ENCODE measurements at places on chromosomes 5 and 9.

- no peak for DNase-seq
Measured at GRCh38 chr9:3887221-3887653, 361.4 kb upstream of the RFX3 start.

DNA sequence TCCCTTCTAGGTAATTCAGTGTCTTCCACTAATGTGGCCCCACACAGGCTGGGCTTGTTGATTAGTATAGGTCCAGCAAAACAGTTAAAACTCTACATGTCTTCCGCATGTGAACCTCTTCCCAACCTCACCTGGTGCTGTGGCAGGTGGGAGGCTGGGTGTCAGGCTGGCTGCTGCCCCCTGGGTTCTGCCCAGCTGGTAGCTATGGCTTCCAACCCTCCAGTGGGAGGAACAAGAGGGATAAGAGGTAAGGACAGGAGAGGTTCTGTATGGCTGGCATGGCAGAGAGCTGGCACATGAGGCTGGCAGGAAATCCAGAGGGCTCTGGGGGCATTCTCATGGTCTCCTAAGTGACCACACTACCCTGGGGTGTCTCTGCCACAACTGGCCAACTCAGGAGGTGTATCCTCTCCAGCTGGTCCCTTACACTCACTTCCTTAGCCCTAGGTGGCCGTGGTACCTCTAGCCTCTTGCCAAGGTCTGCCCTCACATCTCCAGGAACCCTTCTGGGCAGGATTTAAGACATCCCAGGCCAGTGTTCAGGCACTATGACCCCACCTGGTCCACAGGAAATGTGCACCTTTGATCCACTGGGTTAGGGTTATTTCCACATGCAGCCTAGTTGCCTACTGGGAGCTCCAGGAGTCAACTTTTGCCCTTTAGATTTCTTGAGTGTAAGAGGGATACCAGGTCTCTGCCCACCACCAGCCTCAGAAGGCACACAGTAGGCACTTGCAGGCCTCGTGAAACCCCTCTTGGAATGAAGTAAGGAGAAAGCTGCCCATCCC, 41.7 kb downstream of the AHRR start:
- DNase-seq, result no peak

DNA sequence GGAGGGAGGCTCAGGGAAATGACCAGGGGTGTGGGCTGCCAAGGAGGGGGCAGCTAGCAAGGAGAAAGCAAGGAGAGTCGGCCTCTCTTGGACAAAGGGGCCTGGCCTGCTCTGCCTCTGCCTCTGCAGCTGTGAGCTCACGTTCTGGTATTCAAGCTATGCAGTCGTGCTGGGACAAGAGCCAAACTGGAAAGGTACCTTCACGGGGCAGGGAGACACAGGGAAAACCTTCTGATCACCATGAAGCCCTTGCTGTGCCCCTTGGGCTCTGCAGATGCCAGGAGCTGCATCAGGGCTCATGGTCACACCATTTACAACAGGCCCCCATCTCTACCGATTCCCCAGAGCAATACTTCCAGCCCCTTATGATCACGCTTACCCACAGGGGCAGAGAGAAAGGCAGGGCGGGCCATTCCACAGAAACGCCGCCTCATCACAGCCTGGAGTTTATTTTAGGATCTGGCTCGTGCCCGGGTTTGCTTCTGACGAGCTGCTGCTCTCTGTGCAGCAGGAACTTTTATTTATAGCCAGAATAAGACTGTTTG, 63.2 kb downstream of the PRRT1B start:
- DNase-seq, result no peak

DNA sequence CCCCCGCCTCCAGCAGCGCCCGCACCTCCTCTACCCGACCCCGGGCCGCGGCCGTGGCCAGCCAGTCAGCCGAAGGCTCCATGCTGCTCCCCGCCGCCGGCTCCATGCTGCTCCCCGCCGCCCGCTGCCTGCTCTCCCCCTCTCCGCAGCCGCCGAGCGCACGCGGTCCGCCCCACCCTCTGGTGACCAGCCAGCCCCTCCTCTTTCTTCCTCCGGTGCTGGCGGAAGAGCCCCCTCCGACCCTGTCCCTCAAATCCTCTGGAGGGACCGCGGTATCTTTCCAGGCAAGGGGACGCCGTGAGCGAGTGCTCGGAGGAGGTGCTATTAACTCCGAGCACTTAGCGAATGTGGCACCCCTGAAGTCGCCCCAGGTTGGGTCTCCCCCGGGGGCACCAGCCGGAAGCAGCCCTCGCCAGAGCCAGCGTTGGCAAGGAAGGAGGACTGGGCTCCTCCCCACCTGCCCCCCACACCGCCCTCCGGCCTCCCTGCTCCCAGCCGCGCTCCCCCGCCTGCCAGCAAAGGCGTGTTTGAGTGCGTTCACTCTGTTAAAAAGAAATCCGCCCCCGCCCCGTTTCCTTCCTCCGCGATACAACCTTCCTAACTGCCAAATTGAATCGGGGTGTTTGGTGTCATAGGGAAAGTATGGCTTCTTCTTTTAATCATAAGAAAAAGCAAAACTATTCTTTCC, 19.3 kb downstream of the CDKN2A start:
- DNase-seq, result no peak

- no peak for DNase-seq
Measured at GRCh38 chr5:156991714-156992113, 28.7 kb upstream of the TIMD4 start.

DNA sequence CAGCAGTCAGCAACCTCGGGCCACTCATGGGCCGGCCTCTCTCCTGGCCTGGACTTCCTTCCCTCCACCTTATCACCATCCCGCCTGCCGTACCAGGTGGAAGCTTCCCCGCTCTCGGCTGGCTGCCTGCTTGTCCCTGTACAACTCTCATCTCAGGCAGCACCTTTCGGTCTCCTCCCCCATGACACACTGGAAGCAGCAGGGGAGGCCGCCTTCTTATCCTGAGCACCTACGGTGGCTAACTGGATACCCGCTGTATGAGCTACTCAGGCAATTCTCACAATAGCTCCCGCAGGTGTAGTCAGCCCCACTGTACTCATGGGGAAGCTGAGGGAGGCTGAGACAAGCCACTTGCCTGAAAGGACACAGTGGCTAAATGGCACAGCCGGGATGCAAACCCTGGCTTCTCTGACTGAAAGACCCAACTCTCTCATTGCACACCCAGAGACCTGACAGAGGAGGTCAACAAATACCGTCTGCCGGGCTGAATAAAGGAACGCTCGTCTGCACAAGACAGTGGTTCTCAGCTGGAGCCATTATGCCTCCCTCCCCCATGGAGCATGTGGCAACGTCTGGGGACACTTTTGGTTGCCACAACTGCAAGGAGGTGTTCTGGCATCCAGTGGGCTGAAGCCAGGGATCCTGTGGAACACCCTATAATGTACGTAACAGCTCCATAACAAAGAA, 9.6 kb downstream of the STK10 start:
- DNase-seq, result no peak

DNA sequence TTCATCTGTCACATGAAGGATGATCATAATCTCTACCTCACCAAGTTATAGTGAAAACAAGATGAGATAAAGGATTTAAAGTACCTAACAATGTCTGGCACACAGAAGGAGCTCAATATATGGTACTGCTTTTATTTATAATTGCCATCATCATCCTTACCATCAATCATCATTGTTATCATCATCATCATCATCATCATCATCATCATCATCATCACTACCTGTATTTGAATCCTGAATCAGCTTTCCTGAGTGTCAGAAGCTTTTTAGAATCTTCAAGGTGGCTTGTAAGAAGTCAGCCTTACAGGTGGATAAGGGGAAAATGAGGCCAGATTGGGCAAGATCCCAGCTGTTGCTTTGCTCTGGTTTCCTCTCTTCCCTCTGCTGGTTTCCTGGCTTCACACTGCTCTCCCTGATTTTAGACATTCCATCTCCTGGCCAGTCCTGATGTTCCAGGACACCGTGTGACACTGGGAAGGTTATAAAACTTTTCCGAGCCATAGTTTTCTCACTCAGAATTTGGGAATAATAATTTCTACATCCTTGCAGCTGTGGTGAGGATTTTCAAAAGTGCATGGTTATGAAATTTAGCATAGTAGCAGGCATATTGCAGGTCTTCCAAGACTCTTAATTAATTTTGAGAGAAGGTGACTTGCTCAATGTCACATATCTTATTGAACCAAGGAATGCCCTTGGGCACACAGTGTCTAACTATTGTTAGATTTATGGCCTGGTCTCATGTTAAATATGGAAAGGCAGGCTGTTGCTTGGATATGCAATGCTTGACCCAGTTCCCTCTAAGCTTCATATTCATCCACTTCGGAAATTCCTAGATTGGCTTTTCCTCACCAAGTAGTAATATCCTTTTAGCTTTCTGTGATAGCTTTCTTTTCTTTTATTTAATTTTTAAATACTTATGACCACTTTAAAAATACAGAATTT, 160.7 kb downstream of the TMEM38B start:
- DNase-seq, result no peak

GRCh38 chr9:37290940-37291485, 131.5 kb upstream of the GRHPR start:
- no peak for DNase-seq

DNA sequence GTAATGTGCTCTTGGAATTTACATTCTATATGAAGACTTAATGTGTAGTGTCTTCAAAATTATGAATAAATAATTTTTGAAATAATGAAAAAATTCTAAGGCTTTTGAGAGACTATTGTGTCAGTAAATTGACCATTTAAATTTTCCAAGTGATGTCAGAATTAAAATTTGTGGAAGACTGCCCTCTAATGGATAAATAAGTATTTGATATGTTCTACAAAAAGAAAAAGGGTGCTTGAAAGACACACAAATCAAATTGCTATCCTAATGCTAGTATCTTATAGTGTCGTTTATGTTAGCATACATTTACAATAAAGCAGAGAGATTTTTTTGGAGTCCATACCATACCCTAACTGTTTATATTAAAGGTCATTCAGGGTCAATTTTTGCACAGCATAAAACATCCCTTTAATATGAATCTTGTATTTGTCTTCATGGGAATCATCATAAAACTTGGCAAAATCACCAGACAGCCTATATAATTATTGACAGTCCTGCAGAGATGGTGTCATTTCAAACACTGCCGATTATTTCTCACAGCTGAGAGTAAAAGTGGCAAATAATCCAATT, 120.8 kb upstream of the SLC27A6 start:
- DNase-seq, result no peak

- DNase-seq, result no peak
Measured at GRCh38 chr5:115843444-115844130, 1.9 kb downstream of the AP3S1 start.

GRCh38 chr5:56638768-56639238, 176.5 kb upstream of the MAP3K1 start:
- no peak for DNase-seq

GRCh38 chr9:98583417-98583816, 125.3 kb downstream of the GABBR2 start:
- no peak for DNase-seq

DNA sequence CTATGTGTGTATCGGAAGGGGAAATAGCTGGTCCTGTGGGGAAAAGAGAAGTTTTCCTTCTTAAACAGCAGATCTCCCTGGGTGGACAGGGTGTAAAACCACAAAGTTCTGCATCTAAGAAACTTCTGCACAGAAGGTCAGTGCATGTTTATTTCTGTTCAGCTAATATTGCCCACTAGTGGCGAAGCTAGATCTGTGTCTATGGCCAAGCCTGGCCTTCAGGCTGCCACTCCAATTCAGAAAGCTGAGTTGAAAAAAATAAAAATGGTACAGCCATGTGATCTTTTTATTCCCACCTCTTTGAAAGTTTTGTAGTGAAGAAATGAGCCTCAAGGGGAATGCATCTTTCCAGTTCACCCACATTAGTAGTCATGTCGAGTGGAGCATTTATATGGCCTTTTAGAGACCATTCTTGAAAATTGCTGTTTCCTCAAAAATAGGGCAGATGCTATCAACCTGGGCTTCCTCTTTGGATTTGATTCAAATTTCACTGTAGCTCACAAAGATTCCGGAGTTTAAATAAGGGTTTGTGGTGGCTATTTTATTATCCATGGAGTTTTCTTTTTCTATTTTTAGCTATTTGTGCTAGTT, 488.0 kb downstream of the PRELID2 start:
- DNase-seq, result no peak

DNA sequence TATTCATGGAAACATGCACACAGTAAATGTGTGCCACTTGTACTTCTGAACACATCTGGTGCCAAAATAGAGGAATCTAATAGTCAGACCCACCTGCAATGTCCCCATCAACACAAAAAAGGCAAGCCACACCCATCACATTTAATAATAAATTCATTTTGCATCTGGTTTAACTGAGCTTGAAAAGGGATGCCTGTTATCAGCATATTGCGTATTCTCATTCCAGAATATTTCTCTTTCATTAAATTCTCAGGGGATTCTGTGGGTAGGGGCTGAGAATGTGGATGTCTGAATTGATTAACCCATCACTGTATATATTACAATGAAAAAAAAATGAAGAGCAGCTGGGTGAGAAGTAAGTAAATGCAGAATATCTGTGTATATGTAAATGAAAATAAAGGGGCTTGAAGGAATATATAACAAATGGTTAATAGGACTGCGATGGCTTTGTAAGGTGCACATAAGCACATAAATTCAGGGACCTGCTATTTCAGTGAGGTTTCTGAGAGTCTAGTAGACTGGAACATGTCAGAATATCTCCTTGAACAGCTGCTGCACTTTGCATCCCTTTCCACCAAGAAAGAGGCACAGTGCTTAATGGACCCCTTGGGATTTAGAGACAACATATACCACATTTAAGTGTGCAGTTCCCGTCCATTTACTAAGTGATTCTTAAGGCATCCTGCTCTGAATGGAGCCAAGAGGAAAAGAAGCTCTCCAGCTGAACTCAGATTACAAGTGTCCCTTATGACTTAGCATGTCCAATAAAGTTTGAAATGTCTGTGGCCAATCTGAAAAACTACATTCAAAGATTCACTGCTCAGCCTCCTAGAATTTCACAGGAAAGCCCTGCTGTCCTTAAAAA, 104.1 kb upstream of the NIPBL start:
- DNase-seq, result no peak

- DNase-seq, result no peak
Measured at GRCh38 chr5:127961006-127961762, 122.4 kb upstream of the SLC12A2 start.

- no peak for DNase-seq
Measured at GRCh38 chr9:127980060-127980705, 606 bp downstream of the EEIG1 start.

- DNase-seq, result no peak
Measured at GRCh38 chr9:99005651-99006050, 61.9 kb downstream of the COL15A1 start.

DNA sequence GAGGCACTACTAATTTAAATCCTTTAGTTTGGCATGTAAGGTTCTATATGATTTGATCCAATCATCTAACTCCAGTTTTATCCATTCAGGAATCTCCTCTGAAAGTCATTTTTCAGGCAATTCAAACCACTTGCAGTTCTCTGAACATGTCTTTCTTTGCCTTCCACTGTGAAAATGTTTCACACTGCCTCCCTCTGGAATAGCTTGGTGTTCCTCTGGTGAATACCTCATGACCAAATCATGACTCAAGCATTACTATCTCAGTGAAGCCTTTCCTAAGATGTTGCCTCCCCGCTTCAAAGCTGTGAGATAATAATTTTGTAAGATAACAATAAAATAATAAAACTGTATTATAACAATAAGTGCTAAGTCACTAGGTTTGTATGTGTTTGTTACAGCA, 981.1 kb downstream of the DTWD2 start:
- no peak for DNase-seq

- no peak for DNase-seq
Measured at GRCh38 chr5:31632460-31632859, 6.5 kb upstream of the PDZD2 start.

- no peak for DNase-seq
Measured at GRCh38 chr9:111832449-111832848, 37.7 kb upstream of the SHOC1 start.
